ENCODE measurements at places on chromosomes 6 and 20. TPM values are rescaled to one million over a fixed set of nuclear protein-coding genes. Genes with fewer than 3 reads are reported as not detected.

DNA sequence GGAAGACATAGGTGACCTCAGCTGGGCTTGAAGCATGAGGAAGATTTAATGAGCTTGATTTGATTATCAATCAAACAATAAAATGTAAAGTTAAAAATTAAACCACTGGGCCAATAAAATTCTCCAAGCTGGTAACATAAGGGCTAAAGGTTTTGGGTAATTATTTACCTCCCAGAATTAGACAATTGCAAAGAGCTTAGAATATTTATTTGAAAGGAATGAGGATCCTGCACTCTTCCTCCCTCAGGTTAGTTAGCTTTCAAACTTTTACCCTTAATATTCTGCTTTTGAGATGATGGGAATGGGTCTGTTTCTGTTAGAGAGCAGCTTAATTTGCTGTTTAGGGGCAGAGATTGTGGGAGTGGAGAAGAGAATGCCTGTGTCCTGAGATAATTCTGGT, at the start of gene SLC17A4:
SLC17A4 (plus strand) TSS at position 208 of the 400 bp plus-strand sequence. CDS start 7,221 bp downstream, outside the sequence.
- DNase-seq: no peak

DNA sequence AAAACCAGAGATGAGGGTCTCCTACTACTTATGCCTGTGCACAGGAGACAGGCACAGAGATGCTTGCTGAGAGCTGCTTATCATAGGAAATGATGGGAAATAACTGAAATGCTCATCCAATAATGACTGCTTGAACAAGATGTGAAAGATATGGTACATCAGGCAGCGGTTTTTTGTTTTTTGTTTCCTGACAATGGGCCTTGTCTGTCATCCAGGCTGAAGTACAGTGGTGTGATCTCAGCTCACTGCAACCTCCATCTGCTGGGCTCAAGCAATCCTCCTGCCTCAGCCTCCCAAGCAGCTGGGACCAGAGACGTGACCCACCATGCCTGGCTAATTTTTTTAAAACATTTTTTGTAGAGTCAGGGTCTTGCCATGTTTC, 1.2 kb upstream of the RIPOR3 start:
- DNase-seq: no peak

DNA sequence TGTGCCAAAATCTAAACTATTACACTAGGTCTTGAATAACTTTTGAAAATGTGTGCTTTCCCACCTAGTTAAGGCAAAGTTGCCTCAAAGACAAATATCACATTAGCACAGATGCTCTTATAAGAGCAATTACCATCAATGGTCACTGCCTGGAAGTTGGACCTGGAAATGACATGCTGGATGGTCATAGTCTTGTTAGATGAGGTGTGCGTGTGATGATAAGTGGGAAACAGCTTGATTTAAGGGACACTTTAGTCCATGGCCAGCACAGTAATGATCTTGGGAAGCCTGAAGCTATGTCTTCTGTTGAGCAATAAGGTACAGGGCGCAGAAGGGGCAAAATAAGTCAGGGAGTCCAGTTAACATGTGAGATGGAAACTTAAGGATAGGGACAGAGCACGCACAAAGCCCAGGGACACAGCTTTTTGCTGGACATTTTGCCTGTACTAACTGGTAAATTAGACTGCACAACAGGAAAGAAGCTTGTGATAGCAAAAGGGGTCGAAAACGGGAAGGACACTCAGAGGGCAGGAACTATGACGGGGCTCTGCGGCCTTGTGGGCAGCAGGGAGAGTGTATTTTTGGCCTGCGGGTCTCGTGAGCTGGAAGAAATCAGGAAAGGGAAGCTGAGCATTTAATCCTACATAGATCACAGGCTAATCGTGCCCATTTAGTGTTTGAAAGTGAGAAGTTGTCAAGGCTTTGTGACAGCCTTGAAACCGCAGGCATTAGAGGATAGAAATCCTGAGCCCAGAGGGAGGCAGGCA, 66.7 kb upstream of the BMP2 start:
- no peak for DNase-seq

DNA sequence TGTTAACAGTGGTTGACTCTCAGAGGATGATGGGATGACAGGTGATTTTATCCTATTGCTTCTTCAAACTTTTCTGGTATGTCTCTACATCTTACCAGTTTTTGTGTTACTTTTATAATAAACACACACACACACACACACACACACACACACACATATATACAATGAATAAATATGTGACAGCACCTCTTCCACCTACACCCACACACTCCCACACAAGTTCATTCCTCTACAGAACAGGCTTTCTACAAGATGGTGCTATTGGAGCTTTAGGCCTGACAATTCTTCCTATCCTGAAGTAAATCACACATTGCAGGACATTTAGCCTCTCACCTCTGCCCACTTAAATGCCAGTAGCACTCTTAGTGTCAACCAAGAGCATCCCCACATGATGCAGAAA, 46.7 kb upstream of the STK35 start:
- no peak for DNase-seq

DNA sequence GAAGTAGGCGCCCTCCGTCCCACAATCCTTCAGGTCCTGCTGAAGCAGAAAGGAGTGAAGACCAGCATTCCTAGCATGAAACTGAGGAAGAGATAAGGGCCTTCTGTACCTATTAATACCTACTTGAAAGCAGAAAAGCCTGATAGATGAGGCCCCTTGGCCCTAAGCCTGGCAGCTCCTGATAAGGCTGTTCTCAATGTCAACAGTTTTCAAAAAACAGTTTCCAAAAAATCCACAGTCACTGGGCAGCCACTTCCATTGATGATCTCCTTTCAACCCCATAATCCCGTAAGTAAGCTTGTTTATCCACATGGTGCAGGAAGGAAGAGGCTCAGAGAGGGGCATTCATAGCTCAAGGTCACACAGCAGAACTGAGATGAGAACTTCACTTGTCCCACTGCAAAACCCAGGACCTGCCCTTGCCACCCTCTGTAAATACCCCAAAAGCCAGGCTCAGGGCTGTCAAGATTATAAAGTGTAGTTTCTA, 2.8 kb upstream of the E2F1 start:
- no peak for DNase-seq

GRCh38 chr6:131255911-131256310, 120.6 kb downstream of the AKAP7 start:
- DNase-seq: peak; percentile 68

DNA sequence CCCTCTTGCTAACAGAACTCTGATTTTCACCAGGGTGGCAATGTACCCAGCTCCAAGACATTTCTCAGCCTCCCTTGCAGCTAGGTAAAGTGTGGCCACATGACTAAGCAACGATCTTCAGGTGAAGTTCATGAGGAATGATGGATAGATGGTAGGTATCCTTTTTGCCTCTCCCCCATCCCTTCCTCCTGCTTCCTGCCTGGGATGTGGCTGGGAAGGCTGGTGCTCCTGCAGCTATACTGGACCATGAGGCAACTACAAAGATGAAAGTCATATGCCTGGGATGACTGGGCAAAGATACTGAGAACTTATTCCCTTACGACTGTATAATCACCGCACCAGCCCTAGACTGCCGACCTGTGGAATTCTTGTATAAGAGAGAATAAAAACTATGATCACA, 13.4 kb downstream of the ZNF335 start:
- DNase-seq: no peak

- peak; percentile 81 for DNase-seq
Observed at GRCh38 chr6:14734416-14735340, 511.2 kb upstream of the JARID2 start.

DNA sequence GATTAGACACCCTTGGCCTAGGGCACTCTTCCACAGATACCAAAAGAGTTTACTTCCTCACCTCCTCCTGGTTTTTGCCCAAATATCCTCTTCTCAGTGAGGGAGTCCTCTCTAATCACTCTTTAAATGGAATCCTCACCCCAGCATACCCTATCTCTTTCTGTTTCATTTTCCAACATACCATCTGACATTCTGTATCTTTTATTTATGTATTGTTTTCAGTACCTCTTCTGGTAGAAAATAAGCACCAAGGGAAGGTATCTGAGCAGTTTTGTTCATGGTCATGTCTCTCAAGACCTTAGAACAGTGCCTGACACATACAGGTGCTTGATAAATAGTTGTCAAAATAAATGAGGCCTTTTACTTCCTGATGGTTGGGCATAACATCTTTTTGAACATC, 55.1 kb downstream of the KIAA0408 start:
- no peak for DNase-seq

DNA sequence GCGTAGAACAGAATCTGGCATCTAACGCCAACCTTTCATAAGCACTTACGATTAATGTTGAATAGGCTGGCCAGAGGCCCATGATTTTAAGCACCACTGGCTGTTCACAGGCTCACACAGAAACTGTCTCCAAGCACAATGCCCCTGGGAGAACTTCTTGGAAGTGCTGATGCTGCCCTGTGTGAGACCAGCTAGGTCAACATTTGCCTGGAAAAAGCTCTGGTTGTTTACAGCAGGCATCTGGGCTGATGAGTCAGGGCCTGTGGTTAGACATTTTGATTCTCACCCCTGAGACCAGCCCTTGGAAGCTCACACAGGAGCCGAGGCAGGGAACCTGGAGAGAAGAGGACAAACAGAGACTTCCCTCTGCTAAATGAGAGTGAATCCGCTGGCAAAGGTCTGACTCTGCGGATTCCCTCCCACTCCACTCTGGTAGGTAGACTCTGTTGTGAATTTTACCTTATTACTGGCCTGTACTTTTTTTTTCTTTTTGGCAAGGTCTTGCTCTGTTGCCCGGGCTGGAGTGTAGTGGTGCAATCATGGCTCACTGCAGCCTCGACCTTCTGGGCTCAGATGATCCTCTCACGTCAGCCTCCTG, 6.8 kb upstream of the SULF2 start:
- DNase-seq: peak; percentile 97

DNA sequence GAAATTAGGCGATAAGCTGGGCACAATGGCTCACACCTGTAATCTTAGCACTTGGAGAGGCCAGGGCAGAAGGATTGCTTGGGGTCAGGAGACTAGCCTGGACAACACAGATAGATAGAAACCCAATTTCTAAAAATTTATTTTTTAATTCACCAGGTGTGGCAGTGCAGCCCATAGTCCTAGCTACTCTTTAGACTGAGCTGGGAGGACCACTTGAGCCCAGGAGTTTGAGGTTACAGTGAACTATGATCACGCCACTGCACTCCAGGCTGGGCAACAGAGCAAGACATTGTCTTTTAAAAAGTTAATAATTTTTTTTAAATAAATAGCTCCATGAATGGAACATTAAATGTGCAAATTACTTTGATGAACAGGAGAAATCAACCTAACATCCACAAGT, 8.2 kb downstream of the ZNF318 start:
- DNase-seq: no peak

DNA sequence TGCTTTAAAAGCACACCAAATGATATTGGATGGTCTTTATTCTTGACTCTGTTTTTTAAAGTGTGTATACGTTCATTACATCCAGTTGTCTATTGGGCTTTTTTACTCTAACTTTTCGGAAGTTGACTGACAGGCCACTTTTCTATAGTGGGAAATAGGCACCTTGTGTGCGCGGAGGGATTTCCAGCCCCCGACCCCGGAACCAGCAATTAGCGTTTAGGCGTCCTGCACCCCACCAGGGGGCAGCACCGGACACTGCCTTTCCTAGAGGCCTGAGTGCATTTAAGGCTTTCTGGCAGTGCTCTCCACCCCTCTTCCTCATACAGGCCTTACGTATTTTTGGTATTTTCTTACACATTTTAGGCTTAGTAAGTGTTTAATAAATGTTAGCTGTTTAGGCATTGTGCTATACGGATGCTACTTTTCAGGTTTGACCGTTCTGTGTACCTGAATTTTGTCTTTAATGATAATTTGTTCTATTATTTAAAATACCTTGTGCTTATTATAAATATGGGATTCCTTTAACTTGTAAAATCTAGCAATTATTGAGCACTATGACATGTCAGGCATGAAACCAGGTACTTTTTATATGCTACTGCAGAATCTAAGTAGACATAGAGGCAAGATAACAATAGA, 231.8 kb downstream of the BCKDHB start:
- peak; percentile 27 for DNase-seq

DNA sequence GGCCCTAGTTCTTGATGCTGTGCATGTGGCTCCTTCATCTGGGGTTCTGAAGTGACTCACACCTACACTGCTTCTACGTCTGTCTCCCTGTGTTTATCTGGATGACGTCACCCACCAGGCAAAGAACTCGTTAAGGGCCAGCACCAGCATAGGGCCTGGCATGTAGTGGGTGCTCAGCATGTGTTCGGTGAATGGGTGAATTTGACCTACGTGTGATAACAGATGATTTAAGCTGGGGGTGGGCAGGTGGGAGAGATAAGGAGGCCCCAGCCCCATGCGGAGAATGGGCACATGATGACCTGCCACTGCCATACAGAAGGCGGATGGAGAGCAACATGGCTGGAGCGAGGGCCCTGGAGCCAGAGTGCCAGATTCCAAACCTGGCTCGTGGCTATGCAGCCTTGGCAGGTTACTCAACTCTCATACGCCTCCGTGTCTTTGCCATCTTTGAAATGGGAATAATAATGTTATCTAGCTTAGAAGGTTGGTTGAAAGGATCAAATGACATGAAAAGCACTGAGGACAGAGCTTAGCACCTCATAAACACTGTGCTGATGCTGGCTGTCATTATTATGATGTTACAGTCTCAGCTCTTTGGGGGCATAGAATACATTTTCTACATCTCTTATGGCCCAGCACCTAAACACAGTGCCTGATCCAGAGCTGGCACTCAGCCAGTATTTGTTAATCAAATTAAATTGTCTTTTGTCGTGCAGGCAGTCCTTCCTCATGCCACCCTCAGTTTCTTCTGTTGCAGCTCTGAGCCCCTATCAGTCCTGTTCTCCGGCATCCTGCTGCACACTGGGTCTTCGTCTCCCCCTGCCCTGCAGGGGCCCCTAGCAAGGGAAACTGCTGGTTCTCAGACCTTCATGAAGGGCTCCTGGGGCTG, 39.6 kb downstream of the VEGFA start:
- DNase-seq: peak; percentile 91

DNA sequence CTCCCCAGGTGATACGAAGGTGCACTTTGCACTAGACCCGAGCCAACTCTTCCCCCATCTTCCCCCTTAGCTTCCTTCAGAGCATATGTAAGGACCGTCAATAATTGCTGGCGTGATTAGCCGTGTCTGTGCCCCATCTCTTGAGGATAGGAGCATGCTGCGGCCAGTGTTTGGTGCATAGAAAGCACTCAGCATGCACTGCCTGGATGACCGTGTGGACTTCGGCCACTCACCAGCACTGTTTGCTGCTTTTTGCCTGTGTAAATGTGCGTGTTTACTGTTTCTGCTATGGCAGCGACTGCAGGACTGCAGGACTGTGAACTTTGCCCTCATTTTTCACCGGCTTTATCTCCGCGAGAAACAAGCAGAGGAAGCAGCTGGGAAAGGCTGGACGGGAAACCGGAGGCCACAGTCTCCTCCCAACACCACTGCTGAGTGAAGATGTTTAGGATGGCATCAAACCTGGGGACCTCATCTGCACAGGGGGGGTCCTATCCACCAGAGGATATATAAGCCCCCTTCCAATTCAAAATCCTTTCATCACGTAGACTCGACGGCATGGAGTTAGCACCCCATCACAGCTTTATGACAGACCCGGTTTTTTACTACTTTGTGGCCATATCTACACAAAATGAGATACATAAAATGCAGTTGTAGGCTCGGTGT, 150.6 kb upstream of the AFDN start:
- DNase-seq: no peak

C6orf132 gene
- total RNA-seq: not detected

TPD52L1 gene
- 3.4 TPM for total RNA-seq

SNAP25 gene
- total RNA-seq: 1.2 TPM

NTSR1 gene
- total RNA-seq: not detected

NRSN1 gene
- not detected for total RNA-seq

ADAM33 gene
- total RNA-seq: not detected

Measured in H4 (cell line).